Umbilical cord (tissue), 2 donors: ENCODE measurements at places on chromosomes 12 and 14.

- no peak for DNase-seq
These were observed 10.5 kb upstream of the TMED2 start for GRCh38 chr12:123573870-123574269.

DNA sequence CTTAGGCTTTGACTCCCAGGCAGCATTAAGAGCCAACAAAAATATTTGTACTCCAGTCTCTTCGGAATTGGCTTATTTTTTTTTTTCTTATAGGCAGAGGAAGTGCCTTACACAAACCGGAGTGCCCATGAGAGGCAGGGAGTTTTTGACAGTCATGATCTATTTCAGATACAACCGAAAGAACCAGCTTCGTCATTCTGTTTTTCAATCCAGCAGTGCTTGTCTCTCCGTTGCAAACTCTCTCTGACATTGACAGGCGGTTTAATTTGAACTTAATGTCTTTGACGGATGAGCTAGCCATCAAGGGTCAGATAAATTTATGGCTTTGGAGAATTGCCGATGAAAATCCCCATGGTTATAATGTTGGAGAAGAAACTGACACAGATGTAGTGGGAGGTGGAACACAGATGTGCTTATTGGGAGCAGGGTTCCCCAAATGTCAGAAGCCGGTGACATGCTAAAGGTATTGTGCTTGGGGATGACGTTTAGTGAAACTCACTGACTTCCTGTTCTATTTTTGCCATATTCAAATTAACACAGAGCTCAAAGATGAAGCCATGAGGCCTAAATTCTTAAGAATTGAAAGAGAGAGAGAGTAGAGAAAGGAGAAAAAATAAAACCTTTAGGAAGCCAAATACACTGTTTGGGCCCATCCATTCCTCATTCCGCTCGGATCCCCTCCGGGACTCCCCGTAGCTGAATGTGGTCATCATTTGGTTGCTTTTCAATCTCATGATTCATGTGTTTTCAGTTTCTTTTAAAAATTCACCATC, 59.7 kb downstream of the PLXNC1 start:
- peak; percentile 15 for DNase-seq

GRCh38 chr14:44854114-44854513, 107.6 kb downstream of the KLHL28 start:
- no peak for DNase-seq

- DNase-seq = no peak
These were observed 69.9 kb downstream of the FOXN4 start for GRCh38 chr12:109239179-109239578.

GRCh38 chr12:40727774-40728483, 35.7 kb downstream of the CNTN1 start:
- DNase-seq = peak; percentile 5

GRCh38 chr12:8156845-8157244, at the start of gene ZNF705A:
Gene ZNF705A (plus strand): TSS chr12:8157015. CDS start chr12:8172626, 15,611 bp downstream.
- DNase-seq = peak; percentile 35

DNA sequence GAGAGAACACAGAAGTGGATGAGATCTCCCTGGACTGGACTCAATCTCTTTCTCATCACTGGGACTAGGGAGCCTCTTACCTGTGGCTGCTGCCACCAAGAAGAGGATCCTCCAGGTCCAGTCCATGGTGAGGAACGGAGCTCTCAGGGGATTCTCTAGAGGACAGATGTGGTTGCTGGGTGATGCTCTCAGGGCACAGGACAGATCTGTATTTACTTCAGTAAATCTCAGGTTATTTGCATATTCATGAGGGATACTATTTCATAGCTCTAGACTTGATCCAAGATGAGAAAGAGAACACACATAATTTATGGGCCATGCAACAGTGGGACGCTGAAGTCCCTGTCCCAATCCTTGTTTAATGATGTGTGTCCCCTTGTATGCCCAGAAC, 460.5 kb downstream of the TMEM121 start:
- DNase-seq = no peak

GRCh38 chr14:58864751-58865513, 227.2 kb downstream of the DACT1 start:
- peak; percentile 89 for DNase-seq

- DNase-seq = no peak
These were observed 151.3 kb downstream of the ANKS1B start for GRCh38 chr12:99833397-99833796.

DNA sequence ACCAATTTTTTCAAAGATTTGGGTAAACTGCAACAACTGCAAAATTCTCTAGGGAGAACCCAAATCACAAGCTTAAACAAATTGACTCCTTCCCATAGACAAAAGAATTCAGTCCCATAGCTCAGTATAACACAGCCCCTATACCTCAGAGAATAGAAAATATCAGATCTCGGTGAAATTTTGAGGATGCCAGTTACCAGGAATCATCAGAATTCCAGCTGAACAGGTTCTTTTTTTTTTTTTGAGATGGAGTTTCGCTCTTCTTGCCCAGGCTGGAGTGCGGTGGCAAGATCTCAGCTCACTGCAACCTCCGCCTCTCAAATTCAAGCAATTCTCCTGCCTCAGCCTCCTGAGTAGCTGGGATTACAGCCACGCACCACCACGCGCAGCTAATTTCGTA, 36.7 kb downstream of the ZFYVE1 start:
- no peak for DNase-seq

GRCh38 chr14:50559990-50560930, at the start of gene ATL1:
Gene ATL1 (plus strand): TSS chr14:50560145. CDS start chr14:50560266, 121 bp downstream.
- peak; percentile 88 for DNase-seq

DNA sequence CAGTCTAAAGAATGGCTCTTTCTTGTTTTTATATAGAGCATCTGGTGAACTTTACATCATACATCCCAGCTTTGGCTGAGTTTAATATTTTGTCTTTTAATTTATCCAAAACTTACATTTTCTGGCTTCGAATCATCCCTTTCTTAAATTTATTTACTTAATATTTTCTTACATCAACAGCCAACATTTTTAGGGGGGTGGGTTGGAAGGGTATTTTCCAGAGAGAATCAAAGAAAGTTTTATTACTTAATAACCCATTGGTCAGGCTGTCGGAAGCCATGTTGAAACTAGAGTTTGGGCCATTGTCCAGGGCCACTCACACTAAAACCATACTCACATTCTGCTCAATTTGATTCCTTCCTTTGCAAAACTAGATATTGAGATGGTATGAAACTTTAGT, 220.2 kb downstream of the AEBP2 start:
- no peak for DNase-seq

- DNase-seq = no peak
These were observed 159.9 kb downstream of the CAPZA3 start for GRCh38 chr12:18897823-18898222.

DNA sequence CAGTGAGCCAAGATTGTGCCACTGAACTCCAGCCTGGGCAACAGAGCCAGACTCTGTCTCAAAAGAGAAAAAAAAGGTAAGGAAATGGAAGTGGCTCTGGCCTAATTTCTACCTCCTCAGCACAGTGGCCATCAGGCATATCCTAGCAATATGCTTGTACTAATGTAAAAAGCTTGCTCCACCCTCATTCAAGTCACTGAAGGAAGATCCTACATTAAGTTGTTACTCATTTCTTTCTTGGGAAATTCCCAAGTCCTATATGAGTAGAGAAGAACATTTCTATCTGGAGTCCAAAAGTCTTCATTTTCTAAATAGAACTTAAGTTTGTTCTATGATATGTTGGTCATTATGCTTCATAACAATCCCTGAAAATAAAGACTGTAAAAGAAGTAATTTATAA, 67.3 kb upstream of the HOXC13 start:
- DNase-seq = peak; percentile 3

- DNase-seq = peak; percentile 28
These were observed 115.4 kb downstream of the PDE3A start for GRCh38 chr12:20483776-20484175.

GRCh38 chr12:93713060-93713459, 35.9 kb downstream of the CRADD start:
- DNase-seq = no peak

- peak; percentile 19 for DNase-seq
These were observed 213.4 kb downstream of the CCER1 start for GRCh38 chr12:90741611-90742010.

DNA sequence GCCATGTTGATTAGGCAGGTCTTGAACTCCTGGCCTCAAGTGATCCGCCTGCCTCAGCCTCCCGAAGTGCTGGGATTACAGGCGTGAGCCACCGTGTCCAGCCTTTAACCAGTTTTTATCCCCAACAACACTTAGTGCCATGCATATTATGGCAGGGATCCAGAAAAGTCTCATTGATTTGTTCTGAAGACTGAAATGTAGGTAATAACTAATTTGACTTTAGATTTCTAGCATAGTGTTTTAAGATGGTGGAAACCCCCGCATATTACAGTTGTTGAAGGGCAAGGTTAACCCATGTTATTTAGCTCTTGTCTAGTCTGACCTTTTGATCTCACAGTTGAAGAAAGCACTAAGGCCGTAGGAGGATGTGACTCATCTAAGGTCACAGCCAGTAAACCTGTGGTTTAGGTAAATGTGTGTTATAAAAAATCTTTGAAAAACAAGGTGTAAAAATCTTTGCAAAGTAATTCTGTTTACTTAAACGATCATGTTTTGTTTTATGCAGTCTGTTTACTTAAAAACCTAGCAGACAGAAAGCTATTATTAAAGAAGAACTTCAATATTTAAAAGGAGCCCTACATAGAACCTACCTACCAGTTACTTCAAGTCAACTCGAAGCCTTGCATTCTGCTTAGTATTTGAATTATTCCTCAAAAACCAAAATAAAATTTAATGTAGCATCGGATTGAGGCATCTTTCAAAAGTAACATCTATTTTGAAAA, 24.8 kb downstream of the BICDL1 start:
- DNase-seq = no peak

GRCh38 chr12:93783832-93784231, 106.7 kb downstream of the CRADD start:
- peak; percentile 5 for DNase-seq

DNA sequence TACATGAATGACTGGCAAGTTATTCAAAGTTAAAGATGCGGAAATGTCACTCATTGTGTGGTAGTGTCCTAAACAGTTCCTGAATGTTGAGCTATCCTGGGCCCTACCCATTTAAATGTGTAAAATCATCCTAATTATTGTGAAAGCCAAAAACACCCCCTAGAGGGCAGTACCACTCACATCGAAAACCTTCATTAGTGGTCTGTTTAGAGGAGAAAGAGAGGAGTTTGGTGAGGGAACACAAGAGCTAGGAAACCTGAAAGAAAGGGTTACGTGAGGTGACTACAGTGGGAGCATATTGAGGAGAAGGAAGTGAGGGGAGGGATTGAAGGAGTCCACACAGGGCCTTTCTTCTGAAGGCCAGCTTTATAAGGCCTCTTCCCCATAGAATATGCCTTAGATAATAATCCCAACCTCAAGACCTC, 2.5 kb upstream of the TEP1 start:
- peak; percentile 57 for DNase-seq

- DNase-seq = peak; percentile 28
These were observed 8.1 kb upstream of the RIMKLB start for GRCh38 chr12:8689681-8690080.

GRCh38 chr14:76976240-76977005, 52.1 kb downstream of the IRF2BPL start:
- DNase-seq = no peak

DNA sequence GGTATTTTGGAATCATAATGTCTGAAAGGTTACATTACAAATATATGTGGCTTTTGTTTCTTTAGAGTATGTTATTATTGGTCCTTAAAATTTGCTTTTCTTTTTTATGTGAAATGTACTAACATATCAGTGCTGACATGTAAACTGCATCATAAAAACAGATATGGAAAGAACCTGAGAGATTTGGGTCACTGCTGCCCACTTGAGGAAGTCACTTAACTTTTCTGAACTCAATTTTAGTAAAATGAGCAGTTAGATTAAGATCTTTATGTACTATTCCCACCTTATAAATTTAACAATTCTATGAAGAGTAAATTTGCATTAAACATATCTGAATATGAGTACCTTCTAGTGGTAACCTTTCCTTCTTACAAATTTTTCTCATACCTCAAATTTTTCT, 7.5 kb downstream of the PTGR2 start:
- DNase-seq = peak; percentile 16

DNA sequence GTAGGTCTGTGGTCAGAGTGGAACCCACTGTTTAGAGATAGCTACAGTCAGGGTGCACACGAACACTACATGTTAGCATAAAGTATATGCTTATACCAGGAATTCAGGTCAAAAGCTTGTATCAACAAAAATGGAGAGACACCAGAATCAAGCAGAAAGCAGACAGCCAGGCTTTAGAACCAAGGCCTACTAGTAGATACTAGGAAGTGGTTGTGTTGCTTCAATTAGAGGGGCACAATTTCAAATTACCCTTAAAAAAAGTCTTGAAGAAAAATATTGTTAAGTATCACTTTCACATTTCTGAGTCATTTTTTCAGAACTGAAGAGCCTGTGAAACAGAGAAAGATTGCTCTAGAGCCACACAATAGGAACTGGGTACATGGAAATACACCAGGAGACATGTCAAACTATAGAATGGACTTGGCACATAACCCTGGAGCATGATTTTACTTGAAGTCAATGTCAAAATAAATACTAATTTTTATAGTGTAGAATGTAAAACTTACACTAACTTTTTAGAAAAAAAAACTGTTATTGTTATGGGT, 41.6 kb downstream of the LRRC9 start:
- DNase-seq = no peak

DNA sequence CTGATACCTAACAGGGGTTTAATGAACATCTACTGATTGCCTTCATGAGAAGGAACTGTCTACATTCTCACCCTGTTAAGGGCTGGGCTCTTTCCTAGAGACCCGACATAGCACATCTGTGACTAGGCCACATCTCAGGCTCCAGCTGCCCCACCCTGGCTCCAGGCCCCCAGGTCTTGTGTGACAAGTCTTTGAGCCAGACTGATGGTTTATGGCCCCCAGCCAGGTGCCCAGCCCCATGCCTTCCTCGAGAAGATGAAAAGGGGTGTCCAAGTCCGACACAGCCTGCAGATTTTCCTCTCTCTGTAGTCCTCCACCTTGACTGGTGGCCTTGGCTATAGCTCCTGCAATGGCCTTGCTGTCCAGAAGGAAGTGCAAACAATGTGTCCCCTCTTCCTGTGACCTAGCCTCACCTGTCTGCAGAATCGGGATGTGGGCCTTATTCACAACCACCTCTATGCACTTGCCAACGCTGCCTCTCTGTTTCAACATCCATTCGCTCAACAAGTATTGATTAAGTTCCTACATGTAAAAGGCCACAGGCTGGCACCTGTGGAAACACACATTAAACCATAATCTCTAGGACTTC, 4.2 kb downstream of the ACTN1 start:
- DNase-seq = no peak

DNA sequence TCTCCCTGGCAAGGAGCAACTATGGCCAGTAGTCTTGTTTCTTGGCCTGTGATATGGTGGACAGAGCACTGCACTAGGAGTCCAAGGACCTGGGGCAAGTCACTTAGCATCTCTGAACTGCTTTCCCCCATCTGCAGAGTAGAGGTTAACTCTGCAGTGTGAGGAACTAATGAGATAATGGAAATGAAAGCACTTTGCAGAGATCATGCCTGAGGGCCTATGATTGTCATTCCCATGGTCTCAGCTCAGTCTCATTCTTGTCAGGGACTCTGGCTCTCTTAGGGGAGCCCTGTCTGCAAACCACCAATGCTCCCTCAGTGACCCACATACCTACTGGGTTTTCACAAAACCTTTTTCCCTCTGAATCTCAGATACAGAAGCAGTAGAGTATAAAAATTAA, 6.5 kb upstream of the PNMA1 start:
- DNase-seq = no peak

GRCh38 chr12:122982477-122982815, 2.0 kb downstream of the ARL6IP4 start:
- DNase-seq = no peak
